Activated CD4-positive, alpha-beta T cell treated with anti-CD3 and anti-CD28 coated beads, Interleukin-2, amount 10 ng/mL, durations not matched to agents 24 days and 14 days (primary cell): ENCODE measurements at places on chromosomes 1 and 21. TPM values are rescaled to one million over a fixed set of nuclear protein-coding genes. Genes with fewer than 3 reads are reported as not detected.

The NR1I3 gene
- not detected in 2 replicates for total RNA-seq

The SHE gene
- not detected in 2 replicates for total RNA-seq

DNA sequence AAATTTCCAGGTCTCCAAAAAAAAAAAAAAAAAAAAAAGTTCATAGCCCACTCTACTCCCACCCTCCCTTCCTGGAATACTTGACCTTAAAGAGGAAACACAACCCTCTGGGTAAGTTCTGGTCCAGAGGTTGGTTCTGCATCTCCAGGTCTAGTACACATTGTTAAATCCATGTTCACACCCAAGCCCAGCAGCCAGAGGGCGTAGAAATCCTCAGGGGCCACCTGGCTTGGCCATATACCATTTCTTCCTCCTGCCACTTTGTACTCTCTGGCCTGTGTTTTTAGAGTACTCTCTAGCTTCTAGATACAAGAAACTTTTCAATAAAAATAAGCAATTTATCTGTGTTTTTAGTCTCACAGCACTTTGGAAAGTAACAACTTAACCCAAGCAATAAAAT is 89.3 kb downstream of the PHTF1 start:
- H3K27me3 ChIP-seq, result no peaks in the 10 kb centered on the region
- no peaks in the 10 kb centered on the region for H3K36me3 ChIP-seq
- no peak for DNase-seq

DNA sequence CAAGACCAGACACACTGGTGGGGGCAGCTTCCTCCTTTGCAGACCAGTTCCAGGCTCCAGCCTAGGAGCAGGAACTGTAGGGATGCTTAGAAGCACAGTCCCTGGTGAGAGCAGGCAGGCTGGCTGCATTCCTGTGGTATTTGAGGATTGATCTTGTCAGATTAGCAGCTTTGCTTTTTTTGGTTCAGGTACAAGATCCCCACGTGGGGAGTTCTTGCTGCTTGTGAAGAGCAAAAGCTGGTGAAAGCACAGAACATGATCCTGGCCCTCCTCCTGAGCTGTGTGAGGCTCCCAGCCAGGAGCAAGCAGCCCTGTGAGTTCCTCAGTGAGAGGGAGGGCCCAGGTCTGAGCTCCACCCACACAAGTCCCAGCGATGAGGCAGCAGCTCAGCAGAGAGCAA is 75.3 kb upstream of the ARTN start:
- DNase-seq, result no peak
- no peaks in the 10 kb centered on the region for H3K27me3 ChIP-seq
- H3K27ac ChIP-seq, result no peak overlapping the region
- peaks cover 2% of the 10 kb centered on the region for H3K4me1 ChIP-seq

GRCh38 chr1:45148209-45148825 is 58.1 kb downstream of the ZSWIM5 start:
- no peaks in the 10 kb centered on the region for H3K36me3 ChIP-seq
- no peak overlapping the region for H3K4me3 ChIP-seq
- no peaks in the 10 kb centered on the region for H3K4me1 ChIP-seq
- H3K27me3 ChIP-seq, result peaks cover 6% of the 10 kb centered on the region
- DNase-seq, result no peak
